Suppressor macrophage (primary cell): ENCODE measurements at places on chromosomes 5 and 9.

GRCh38 chr5:83718195-83718825, 2.3 kb downstream of the HAPLN1 start:
- DNase-seq: peak; percentile 45

- no peak for DNase-seq
Observed at GRCh38 chr9:1707291-1707690, 307.9 kb upstream of the SMARCA2 start.

- no peak for DNase-seq
Observed at GRCh38 chr5:78274540-78275197, 19.8 kb downstream of the AP3B1 start.

DNA sequence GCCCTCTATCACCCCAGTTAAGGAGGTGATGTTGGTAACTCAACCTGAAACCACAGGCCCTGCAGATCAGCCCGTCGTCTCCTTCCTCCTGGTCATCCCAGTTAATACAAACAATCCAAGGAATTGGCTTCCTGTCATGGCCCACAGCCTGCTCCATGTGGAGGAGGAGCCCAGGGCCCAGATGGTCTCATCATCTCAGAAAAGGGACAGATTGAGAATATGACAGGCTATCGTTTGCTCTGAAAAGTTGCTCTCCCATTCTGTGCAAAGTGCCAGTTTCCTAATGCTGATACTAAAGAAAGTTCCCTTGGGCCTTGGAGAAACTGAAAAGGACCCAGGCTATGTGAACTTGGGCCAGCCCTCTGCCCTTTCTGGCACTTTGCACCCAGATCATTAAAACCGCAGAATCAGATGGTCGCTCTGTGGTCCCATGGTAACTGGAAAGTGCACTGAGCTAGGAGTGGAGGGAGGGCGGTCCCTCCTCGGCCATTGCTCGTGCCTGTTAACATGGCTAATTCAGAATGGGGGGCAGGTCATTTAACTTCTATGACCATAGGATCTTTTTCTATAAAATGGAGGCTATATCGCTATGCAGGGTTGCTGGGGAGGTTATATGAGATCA, 675 bp upstream of the SPAAR start:
- no peak for DNase-seq

- DNase-seq: no peak
Observed at GRCh38 chr5:57002959-57003485, 51.1 kb upstream of the MIER3 start.

- DNase-seq: no peak
Observed at GRCh38 chr5:58123501-58123900, 336.4 kb downstream of the PLK2 start.

GRCh38 chr5:73940026-73940425, 314.0 kb downstream of the ARHGEF28 start:
- no peak for DNase-seq

DNA sequence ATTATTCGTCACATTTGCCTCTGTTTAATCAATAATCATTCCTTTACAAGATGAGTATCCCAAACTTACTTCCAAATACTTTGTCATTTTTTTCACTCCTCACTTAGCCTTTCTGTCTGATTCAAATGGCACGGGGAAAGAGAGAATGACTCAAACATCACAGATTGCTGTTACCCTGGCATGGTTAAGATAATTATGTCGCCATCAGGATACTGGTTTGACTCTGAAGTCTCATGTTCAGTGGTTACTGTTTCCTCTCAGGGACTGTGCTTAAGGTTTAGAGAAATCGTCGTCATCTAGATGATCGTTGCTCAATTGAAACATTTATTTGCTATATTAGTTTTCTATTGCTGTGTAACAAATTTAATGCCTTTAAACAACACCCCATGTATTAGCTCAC, 45.2 kb upstream of the RAD23B start:
- DNase-seq: peak; percentile 18
